ENCODE measurements at places on chromosomes 13 and 19.

DNA sequence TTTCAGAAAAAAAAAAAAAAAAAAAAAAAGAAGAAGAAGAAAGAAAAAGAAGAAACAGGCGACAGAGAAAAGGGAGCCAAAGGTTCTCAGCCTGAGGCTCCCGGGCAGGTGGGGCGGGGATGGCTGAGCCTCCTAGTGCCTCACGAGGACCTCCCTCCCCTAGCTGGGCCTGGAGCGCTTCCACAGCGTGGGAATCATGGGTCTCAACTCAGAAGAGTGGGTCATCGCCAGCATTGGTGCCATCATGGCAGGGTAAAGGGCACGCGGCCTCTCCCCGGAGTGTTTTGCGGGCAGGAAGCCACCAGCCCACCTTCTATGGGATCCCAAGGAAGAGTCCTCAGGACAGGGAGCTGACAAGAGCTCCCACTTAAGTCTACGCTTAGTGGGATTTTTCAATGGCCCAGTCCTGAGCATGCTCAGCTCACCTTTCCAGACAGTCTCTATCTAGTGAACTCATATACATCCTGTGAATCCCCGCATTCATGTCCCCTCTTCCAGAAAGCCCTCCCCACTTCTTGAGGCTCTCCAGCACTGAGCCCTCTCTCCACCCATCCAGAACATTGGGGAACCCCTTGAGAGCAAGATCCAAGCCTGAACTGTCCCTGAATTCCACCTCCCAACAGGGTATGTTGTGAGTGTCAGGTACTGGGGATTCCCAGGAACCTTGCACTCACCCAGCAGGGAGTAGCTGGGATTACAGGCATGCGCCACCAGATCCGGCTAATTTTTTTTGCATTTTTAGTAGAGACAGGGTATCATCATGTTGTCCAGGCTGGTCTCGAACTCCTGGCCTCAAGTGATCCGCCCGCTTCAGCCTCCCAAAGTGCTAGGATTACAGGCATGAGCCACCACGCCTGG, 69.6 kb downstream of the ACSBG2 start:
- DNase-seq, result no peak

DNA sequence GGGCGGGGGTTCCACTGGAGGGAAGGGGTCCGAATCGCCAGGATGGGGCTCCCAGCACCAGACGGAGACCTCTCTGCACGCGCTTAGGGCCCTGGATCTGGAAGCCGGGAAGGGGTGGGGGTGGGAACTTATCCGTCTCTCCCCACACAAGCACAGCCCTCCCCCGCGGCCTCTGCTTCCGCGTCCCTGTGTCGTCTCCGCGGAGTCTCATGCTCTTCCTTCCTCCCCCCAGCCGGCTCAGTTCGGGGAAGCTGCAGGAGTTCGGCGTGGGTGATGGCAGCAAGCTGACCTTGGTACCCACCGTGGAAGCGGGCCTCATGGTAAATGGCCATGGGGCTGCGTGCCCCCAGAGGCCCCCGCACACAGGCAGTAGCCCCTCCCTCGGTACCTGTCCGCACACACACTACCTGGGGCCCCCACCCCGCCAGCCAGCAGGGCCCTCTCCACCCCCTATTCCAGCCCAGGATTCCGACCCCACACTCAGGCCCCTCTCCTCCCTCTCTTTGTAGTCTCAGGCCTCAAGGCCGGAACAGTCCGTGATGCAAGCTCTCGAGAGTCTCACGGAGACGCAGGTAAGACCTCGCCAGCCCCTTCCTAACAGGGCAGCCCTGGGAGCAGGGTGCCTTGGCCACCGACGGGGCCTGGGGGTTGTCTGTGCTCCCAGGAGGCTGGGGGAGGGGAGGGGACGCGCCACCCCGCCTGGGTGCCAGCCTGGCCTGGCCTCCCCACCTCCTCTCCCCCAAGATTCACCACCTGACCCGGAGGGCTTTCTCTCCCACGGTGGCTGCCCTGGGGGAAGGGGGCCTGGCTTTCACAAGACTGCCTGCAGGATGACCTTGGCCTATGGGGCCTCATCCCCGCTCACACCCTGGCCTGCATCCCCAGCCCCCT, 3.2 kb downstream of the MIDN start:
- DNase-seq, result peak; percentile 38

GRCh38 chr19:42397263-42398166, 7.4 kb upstream of the CNFN start:
- DNase-seq, result no peak

DNA sequence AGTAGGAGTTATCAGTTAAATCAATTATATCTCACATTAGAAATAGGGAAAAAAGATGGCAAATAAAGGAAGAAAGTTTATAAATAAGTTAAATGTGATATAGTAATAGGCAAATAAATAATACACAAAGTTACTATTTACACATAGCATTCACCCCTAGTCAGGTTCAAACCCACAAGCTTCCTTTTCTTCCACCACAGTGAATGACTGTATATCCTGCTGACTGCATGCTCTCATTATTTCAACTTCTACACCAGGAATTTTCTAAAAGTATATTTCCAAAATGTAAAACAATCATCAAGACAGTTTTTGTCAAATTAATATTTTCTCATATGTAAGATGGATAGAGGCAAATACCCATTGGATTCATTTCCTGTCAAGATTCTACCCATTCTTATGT, 548.6 kb upstream of the SLITRK5 start:
- no peak for DNase-seq

- no peak for DNase-seq
These were observed 191.0 kb upstream of the SOX1 start for GRCh38 chr13:111875915-111876314.

DNA sequence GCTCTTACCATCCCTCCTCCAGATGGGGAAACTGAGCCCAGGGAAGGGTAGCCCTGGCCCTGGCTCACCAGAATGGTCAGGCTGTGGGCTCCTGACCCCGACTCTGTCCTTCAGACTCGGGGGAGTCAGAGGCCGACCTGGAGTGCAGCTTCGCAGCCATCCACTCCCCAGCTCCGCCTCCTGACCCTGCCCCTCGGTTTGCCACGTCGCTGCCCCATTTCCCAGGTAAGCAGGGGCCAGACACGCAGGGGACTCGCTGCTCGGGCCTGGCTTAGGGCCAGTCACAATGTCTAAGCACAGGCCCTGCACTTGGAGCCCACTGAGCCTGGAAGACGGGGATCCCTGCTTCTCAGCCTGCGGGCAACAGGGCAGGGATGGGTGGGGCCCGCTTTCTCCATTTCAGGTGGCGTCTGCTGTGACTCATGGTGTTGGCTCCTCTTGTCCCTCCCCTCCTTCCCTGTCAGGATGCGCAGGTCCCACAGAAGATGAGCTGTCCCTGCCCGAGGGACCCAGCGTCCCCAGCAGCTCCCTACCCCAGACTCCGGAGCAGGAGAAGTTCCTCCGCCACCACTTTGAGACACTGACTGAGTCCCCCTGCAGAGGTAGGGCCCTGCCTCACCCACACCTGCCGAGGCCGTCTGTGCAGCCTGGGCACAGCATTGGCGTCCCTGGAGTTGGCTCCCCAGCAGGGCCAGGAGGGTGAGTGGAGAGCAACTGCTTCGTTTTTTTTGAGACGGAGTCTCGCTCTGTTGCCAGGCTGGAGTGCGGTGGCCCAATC, 9.2 kb upstream of the OVOL3 start:
- no peak for DNase-seq

DNA sequence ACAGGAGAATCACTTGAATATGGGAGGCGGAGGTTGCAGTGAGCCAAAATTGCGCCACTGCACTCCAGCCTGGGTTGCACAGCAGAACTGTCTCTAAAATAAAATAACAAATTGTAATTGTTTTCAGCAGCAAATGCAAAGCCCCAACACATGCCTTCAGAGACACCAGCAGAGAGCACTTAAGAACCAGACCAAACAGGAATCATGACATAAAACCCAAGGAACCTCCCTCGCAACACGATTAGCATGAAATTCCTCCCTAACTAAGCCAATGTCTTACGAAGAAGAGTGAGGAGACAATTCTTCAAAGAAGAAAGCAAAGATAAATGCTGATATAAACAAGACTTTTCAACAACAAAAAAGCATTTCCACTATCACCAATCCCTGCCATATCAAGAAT, 40.1 kb downstream of the PSPC1 start:
- DNase-seq, result no peak

DNA sequence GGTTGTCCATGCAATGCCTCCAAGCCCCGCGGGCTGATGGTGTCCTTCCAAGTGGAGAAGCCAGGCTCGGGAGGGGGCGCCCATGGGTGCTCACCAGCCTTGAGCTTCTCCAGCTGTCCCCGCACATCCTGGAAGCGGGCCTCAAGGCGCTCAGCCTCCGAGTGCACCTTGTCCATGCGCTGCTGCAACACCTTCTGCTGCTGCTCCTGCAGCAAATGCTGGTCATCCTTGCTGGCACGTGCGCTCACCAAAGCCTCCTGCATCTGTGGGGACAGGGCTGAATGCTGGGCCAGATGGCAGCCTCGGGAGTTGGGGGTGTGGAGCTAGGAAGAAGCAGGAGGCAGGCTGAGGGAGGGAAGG, 22.8 kb upstream of the EMP3 start:
- DNase-seq, result no peak

Data from germinal center (tissue), 1 donor.